ENCODE measurements at places on chromosomes 12 and 14.

GRCh38 chr12:131867891-131868675 is 26.3 kb upstream of the ULK1 start:
- DNase-seq, result no peak

GRCh38 chr12:97493731-97494130 is 31.1 kb downstream of the RMST start:
- no peak for DNase-seq

- no peak for DNase-seq
These were observed 68.5 kb downstream of the BHLHE41 start for GRCh38 chr12:26056335-26056734.

GRCh38 chr12:96473394-96474093 is 15.8 kb upstream of the CFAP54 start:
- no peak for DNase-seq

GRCh38 chr12:26790645-26790994 is 42.4 kb downstream of the ITPR2 start:
- no peak for DNase-seq
